NCI-H2081 treated with DMSO at 0.1 percent for 48 hours (cell line): ENCODE measurements at places on chromosomes 3 and 15.

DNA sequence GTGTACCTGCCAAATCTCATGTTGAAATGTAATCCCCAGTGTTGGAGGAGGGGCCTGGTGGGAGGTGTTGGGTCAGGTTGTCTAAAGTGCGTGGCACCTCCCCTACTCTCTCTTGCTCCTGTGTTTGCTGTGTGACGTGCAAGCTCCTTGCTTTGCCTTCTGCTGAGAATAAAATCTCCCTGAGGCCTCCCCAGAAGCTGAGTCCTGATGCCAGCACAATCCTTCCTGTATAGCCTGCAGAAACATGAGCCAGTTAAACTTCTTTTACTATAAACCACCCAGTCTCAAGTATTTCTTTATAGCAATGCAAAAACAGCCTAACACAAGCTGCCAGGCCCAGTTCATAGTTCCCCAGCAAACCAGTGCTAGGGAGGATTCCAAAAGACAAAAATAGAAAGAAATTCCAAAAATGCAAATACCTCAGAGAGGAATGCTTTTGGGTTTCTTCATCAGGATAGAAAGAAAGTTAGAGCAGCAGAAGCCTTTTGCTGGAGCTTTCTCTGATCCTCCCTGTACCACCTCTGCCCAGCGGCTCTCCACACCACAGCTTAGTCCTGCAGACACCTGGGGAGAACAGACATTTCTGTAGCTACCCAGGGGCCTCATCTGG is 25.9 kb upstream of the CDV3 start:
- DNase-seq, result no peak

GRCh38 chr3:28949580-28949979 is 331.3 kb upstream of the RBMS3 start:
- peak; percentile 4 for DNase-seq

- no peak for DNase-seq
Measured at GRCh38 chr15:24835301-24835700, 119.5 kb upstream of the SNRPN start.

DNA sequence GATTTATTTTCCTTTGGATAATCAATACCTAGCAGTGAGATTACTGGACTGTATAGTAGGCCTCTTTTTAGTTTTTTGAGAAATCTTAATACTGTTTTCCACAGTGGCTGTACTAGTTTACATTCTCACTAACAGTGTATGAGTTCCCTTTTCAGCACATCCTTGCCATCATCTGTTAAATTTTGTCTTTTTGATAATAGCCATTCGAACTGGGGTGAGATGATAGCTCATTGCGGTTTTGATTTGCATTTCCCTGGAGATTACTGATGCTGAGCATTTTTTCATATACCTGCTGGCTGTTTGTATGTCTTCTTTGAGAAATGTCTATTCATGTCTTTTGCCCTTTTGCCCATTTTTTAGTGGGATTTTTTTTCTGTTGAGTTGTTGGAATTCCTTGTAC is 210.8 kb downstream of the CGGBP1 start:
- DNase-seq, result no peak

DNA sequence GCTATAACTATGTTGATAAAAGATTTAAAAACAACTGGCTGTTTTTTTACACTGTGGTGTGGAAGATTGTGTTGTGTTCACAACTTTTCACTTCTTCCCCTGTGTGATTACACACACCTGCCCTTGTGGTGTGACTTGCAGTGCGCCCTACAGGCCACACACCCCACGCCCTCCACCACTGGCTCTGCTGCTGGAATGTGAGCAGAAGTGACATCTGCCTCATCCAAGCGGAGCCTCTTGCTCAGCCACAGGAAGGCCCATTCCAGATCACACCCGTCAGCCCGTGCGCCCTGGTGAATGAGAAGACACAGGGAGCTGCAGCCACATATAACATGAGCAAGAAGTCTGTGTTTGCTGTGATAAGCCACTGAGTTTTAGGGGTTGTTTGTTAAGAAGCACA is 7.0 kb downstream of the CCR2 start:
- DNase-seq, result no peak

DNA sequence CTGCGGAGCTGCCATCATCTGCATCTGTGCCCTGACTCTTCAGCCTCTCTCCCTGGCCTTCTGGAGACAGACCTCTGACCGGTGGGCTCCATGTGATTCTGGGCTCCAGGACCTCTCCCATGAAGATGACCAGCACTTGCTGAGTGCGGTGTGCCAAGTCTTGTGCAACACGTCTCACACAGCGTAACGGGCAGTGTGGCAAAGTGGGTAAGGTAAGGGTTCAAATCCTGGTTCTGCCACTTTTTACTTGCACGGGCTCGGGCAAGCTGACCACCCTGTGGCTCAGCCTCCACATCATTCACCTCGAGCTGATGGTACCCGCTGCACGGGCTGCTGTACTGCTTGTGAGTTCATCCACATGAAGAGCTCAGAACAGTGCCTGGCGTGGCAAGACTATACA is 6.5 kb upstream of the SYNM start:
- no peak for DNase-seq

GRCh38 chr3:194031867-194032635 is 103.9 kb upstream of the HES1 start:
- no peak for DNase-seq

- no peak for DNase-seq
Measured at GRCh38 chr3:24765399-24765798, 270.7 kb upstream of the THRB start.

DNA sequence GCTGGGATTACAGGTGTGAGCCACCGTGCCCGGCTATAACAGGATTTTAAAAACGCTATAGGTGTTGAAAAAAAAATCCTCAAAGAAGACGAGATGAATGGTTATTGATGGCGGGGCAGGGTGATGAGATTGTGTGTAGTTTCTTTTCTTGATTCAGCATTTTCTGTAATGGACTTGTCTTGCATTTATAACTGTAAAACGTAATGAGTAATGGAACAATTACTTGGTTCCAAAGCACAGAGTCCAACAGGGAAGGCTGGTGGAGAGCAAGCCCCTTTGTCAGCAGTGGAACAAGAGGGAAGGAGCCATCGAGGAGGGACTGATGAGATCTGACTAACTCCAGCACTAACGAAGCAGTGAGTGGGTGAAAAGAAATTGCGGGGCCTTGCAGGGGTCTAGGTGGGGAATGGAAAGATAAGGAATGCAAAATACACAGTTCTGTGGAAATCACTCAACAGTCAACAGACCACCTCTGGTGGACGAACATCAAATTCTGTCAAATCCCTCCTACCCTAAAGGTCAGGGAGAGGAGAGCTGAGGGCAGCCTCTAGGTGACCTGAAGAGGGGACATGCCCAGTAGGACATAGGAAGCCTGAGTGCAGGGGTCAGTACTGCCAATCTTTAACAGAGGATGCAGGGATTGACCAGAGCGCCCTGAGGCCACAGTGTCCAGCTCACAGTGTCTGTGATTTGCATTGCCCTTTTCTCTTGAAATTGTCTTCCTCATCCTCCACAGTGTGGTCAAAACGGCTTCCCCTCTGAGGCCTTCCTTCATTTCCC is 23.1 kb upstream of the CDCP1 start:
- no peak for DNase-seq

DNA sequence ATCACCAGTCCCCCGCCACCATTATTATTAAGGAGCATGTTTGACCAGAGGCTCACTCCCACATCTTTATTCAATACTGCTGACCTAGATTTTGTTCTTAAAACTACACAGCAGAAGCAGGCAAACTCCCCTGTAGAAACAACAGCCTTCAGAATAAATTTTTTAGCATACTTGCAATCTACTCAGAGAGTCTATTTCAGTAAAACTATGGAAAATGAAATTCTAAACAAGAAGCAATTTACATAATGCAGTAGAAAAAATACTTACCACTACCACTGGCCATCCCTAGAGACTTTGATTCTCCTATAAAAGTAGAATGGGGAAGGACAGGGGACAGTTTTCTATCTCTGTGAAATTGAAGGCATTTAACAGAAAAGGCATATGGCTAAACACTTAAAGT is 76.0 kb downstream of the MAP4 start:
- DNase-seq, result no peak

DNA sequence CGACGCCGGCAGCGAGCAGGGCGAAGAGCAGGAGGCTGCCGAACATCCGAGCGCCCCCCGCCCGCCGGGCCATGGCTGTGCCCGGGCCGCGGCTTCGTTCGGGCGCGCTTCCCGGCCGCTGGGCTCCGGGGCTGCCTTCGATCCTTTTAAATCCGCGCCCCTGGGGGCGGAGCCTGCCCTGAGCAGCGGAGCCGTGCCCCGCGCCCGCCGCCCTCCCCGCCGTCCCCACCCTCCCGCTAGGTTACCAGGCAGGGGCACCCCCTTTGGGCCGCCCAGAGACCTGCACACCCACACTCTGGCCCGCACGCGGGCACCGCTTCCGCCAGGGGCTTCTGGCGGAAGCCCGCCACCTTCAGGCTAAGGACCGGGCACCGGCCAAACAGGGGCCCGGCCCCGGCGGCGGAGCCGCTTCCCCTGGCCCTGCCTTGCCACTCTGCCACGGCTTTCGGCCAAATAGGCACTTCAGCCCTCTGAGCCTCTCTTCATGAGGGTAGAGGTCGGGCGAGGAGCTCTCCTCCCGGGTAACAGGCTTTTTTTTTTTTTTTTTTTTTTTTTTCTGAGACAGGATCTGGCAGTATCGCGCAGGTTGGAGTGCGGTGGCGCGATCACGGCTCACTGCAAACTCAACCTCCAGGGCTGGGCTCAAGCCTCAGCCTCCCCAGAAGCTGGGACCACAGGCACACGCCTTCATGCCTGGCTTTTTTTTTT is at the start of gene NMB:
TSS of gene NMB (minus strand) at position 120 of the 708 bp plus-strand sequence. CDS start at position 73, 47 bp downstream.
- DNase-seq, result peak; percentile 11

DNA sequence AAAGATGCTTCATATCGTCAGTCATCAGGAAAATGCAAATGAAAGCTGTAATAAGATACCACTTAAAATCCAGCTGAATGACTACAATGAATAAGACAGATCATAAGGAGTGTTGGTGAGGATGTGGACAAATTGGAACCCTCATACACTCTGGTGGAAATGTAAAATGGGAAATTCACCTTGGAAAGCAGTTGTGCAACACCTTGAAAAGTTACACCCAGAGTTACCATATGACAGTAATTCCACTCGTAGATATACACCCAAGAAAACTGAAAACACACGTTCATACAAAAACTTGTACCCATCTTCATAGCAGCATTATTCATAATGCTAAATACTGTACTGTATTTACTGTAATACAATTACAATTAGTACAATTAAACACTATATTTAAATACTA is 2.3 kb downstream of the TTC23 start:
- DNase-seq, result no peak

DNA sequence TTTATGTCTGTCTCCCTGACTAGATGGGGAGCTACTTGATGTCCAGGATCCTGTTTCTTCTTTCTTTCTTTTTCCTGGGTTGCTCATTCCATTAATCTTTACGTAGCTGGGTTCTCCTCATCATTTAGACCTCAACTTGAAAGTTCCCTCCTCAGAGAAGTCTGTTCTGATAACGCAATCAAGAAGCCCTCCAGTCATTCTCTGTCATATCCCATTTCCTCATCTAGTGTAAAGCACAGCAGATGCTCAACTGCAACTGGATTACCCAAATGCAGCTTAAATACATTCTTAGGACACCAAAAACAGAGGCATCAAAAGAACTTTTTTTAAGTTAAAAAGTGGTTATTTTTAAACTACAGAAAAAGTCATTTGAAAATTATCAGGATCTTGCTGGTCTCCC is 51.7 kb upstream of the ST3GAL6 start:
- DNase-seq, result no peak

DNA sequence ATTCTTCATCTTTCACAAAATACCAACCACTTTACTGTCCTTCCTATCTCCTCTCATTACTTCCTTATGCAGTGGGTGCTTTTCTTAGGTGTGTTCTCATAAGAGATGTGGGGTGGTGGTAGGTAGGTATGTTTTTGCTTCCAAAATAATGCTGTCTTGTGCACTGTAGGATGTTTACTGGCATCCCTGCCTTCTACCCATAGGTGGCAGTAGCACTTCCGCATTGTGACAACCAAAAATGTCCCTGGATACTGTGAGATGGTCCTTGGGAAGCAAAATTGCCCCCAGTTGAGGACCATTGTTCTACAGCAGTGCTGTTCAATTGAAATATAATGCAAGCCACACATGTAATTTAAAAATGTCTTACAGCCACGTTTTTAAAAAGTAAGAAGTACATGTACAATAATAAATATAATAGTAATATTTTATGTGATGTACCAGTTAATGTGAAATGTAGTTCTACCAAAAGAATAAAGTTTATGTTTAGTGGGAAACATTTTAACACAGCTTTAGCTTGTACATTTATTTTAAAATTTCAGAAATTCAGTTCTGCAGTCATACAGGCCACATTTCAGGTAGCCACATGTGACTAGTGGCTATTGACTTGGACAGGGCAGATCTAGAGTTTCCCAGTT is 75.2 kb downstream of the NEO1 start:
- DNase-seq, result no peak

DNA sequence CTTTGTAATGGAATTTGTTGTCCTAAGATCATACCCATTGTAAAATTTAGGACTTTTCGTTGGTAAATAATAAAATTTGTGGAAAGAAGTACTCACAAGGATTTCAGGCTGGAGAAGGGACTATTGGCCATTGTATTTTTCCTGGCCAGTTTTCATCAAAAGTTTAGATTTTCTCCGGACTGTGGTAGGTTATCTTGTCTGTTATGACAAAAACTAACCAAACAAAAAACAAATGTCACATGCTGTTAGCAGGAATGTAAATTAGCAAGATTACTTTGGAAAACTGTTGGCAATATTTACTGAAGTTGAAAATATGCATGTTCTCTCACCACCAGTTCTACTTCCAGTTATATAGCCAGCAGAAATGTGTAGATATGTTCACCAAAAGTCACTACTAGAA is 27.8 kb downstream of the PDE8A start:
- no peak for DNase-seq

DNA sequence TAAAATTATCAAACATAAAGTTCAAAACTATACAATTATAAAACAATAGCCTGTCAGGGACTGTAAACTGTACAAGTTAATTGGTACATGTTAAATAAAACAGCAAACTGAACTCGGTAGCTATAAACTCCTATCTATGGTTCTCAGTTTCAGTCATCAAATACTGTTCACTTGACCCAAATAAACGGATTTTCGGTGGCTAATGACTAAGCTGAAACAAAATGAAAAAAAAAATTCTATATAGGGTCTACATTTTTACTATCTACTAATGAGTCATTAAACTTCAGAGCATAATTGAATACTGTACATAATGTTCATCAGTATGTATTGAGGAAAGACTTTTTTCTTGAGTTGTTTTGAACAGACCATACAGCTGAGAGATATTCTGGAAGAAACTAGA is 6.6 kb downstream of the PROK2 start:
- no peak for DNase-seq

DNA sequence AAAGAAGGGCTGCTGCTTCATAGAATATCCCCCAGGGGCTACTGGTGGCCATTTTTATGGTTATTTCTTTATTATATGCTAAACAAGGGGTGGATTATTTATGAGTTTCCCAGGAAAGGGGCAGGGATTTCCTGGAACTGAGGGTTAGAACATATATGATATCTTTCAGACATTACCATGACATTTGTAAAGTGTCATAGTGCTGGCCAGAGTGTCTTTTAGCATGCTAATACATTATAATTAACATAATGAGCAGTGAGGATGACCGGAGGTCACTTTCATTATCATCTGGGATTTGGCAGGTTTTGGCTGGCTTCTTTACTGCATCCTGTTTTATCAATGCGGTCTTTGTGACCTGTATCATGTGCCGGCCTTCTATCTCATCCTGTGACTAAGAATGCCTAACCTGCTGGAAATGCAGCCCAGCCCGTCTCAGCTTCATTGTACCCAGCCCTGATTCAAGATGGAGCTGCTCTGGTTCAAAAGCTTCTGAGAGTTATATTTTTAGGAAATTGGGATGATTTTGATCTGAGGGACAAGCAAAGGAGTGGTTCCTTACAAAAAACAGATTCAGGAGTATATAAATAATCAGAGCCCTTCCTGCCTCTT is 9.1 kb upstream of the ZBTB20 start:
- DNase-seq, result no peak
